ENCODE measurements at places on chromosomes 13 and 19.

- no peak for DNase-seq
Measured at GRCh38 chr19:49422407-49423070, 702 bp downstream of the PTH2 start.

- DNase-seq = no peak
Measured at GRCh38 chr13:79070343-79070974, 335.6 kb downstream of the RBM26 start.

GRCh38 chr13:50672025-50672424, 171.5 kb downstream of the DLEU7 start:
- DNase-seq = no peak

DNA sequence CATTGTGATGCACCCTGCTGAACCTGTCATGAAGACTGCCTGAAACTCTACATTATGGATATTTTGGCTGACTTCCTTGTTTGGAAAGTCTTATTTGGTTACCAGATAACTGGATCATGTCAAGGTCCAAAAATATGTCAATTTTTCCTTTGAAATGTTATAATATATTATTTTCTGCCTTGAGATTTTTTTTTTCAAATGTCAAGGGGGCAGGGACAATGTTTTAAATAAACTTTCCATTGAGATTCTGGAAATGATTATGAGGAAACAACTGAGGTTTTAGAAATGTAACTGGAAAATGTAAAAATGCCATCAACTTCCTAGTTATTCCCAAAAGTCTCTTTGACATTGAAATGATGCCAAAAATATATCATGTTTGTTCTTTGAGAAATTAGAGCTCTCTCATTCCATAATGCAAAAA, 117.0 kb downstream of the RFC3 start:
- no peak for DNase-seq

- DNase-seq = no peak
Measured at GRCh38 chr13:113559061-113559460, 25.5 kb upstream of the TFDP1 start.

DNA sequence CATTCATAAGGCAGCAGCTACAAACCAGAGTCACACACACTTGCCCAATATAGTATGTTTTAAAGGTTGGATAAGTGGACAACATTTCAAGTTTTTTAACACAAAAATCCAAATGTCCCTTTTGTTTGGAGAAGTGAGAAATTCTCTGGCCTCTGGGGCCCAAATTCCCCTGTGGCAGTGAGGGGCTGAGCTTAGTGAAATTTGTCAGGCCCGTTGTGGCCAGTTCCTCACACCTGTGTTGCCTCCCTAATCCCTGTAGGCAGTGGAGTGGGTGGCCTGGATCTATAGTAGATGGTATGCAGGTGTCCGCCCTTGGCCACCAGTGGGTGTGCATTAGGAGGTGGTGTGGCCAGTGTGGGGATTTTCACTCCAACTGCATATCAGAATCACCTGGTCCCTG, 6.7 kb downstream of the WDR62 start:
- no peak for DNase-seq

DNA sequence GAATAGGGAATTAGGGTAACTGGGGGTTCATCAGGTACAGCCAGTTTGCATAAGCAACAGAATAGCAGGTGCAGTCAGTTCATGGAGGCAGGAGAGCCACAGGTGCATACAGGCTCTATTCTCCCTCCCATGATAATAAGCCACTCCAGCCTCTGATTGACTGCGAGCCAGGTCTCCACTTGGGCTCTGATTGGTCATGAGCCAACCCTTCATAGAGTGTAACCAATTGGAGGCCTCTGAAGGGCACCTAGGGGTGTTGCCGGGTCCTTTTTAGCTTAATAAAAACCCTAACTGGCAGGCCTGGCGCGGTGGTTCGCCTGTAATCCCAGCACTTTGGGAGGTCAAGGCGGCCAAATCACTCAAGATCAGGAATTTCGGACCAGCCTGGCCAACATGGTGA, 8.7 kb upstream of the CKM start:
- no peak for DNase-seq

DNA sequence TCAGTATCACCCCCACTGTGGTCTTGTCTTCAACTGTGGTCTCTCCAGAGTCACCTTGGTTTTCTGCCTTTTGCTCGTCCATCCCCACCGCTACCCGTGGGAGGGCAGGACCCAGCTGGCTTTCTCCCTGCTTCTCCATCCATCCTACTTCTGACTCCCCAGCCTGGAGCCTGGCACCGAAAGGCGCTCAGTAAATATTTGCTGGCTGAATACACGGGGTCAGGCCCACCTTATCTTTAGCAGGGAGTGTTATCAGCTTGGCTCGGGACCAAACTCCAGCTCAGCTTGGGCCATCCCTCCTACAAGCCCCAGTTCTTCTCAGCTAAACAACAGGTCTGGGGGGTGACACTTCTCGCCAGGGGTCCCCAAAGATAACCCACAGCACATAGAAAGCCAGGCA, 62.0 kb upstream of the KLF2 start:
- DNase-seq = no peak

DNA sequence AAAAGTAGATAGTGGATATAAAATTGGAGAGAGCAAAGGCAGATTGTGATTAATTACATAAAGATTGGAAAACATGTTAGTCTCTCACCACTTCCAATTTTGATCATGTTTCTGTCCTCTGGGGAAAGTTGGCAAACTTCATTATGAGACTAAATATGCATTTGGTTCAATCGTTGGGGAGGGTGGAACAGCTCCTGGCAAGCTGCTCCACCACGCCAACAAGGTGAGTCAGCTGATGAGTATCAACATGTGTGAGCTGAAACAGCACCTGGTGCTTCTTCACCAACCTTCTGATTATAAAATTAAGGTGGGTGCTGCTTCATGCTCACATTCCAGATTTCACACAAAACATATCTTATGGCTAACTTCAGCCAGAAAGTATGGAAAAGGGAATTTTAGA, 1784.6 kb downstream of the SLITRK5 start:
- no peak for DNase-seq
